ENCODE measurements at places on chromosomes 6 and 20.

DNA sequence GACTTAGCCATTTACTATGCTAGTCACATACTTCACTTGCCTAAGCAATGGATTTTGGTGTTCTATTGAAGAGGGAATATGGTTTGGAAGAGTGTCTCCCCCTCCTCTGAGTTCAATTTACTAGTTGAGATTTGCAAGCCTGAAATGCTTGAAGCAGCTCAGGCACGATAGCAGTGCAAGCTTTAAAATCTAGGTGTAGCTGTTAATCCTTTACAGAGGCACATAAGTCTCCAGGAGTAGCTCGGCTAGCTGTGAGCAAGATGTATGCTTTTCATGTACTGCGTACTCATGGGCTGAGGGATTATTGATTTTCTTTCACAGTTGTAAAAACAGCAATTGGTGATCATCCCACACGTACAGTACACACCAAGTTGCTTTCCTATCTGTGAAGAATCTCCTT lies 726 bp downstream of the FLRT3 start:
- DNase-seq = no peak

- no peak for DNase-seq
Measured at GRCh38 chr20:32439132-32439829, 81.2 kb downstream of the ASXL1 start.

DNA sequence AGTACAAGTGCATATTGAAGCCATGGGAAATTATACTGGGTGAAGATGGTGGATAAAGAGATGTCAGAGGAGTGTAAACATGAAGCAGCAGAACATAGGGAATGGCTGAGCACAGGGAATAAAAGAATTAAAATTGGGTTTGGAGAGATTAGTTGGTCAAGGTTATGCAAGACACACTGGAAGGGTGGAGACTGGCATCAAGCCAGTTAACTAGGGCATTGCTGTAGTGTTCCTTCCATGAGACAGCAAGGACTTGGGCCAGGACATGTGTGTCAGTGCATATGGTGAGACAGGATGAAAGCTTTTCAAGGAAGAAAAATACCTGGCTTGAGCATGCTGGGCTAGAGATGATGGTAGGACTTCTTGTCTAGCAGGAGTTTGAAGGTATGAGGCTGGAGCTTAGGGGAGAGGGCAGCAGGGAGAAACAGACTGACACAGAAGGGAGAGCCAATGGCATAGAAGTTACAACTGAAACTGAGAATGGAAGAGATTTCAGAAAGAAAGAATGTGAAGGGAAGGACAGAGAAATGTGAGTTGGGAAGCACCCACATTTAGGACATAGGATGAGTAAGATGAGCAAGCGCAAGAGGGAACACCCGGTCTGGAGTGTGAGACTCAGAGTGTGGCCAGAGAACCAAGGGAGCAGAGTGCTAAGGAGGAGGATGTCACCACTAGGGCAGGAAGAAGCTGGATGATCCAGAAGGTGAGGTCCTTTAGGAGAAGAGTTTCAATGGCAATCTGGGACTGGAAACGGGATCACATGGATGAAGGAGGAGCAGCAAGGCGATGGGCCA lies 14.5 kb upstream of the TMEM170B start:
- DNase-seq = no peak

- no peak for DNase-seq
Measured at GRCh38 chr6:145517492-145517891, 217.8 kb downstream of the EPM2A start.

DNA sequence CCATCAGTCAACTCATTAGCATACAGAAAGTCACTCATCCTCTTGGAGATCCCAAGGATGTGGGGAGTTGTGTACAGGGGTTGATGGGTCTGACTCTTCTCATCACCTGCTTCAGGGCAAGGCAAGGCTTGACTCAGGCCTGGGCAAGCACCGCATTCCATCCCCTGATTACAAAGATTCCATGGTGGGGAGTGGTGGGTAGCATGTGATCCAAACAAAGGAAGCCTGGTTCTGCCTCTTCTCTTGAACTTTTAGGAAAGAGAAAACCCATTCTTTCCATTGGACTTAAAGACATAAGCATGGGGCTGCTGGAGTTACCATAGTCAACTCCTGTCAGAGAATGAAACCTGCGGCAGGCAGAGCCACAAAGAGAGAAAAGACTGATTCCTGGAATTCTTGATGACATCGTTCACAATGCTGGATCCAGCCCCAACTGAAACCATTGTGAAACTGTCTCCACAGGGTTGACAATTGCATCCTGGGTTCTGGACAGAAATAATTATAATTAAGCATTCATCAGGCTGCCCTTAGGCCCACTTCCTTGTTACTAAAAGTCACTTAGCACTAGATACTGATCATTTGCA lies 235.8 kb upstream of the KCNG1 start:
- DNase-seq = no peak

GRCh38 chr6:64012351-64013001 lies 376.9 kb downstream of the PHF3 start:
- DNase-seq = no peak

DNA sequence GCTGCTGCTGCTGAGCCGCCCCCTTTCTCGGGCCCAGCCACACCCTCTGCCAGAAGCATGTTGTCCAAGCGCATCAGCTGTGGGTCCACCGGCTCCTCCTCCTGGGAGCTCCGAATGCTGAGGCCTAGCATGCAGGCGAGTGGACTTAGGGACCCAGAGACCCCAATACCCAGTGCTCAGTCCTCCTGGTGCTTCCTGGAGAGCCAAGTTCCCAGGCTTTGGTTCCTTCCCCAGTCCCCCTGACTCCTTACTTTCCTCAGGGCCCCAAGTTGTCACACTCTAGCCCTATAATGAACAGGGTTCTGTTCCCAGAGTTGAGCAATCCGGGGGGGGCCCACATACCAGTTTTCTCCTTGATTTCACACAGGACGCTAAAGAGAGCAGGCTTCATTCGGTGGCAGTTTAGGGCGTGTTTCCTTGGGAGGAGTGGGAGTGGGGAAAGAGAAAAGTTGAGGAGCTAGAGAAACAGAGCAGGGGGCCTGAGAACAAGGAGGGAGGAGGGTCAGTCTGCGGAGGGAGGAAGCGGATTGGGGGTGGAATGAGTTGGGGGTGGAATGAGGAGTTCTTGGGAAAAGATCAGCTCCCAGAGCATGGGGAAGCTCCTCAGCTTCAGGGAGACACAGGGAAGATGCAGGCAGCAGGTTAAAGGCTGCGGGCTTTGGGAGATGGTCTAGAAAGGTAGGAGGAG lies 1.5 kb downstream of the PBX2 start:
- DNase-seq = no peak

DNA sequence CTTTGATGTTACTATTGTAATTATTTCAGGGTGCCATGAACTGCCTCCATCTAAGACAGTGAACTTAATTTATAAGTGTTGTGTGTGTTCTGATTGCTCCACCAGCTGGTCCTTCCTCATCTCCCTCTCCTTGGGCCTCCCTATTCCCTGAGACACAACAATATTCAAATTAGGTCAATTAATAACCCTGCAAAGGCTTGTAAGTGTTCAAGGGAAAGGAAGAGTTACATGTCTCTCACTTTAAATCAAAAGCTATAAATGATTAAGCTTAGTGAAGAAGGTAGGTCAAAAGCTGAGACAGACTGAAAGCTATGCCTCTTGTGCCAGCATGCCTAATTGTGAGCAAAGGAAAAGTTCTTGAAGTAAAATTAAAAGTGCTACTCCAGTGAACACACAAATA lies 35.5 kb upstream of the TMEM217 start:
- no peak for DNase-seq
